ENCODE measurements at places on chromosomes 13 and 19.

- DNase-seq, result no peak
Observed at GRCh38 chr19:14715841-14716240, 26.0 kb downstream of the ZNF333 start.

DNA sequence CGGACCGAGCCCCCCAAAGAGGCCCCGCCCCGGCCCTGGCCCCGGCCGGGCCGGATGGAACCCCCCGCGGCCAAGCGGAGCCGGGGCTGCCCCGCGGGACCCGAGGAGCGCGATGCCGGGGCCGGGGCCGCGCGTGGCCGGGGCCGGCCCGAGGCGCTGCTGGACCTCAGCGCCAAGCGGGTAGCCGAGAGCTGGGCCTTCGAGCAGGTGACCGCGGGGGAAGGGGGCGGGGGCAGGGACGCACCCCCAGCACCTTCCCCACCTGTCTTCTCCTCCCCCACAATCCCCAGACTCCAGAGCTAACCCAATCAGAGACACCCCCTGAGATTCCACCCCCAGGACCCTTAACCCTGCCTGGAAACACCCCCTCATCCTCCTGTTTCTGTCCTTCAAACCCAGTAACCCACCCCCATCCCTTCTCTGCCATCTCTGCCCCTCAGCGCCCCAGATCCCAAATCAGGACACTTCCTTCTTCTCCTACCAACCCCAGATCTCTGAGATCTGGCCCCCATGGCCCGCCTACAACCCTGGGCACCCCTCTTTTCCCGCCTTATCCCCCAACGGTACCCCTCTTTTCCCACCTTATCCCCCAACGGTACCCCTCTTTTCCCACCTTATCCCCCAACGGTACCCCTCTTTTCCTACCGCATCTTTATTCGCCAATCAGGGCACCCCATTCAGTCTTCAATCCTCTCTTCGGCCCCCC is 505 bp downstream of the ZSWIM4 start:
- no peak for DNase-seq

DNA sequence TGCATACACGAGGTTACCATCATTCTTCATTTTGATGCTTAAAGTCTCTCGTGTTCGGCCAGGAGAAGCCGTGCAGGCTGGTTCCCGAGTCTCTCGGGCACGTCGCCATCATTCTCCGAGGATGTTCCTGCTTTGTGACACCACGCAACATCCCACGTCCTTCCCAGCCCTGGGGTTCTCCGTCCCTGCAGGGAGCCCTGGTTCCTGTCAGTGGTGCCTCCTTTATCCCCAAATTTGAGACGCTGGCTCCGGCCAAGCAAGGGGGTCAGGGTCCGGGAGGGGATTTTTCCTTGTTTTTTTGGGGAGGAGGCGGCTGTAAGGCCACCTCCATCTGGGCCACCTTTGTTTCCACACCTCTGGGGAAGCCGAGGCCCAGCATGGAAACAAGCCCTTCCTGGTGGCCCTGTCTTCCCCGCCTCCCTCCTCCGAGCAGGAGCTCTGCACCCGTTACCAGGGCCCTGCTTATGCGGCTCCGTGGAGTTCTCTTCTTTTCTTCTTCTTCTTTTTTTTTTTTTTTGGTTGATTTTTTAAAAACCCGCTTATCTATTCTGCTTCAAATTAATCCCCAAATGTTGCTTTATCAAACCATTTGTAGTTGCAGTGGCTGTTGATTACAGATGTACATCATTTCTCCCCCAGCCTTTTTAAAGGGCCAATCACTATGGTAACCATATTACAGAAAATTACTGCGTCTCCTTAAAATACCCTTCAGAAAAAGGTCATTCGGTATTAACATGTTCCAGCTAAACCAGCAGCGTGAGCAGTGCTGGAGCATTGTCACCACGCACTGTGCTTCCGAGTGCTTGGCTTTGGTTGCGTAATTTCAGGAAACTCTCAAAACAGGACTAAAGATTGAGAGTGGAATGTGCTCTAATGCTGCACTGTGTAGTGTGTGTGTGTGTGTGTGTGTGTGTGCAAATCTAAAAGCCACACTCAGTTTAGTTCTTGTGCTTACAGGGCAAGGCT is 50.4 kb downstream of the TEX29 start:
- no peak for DNase-seq

DNA sequence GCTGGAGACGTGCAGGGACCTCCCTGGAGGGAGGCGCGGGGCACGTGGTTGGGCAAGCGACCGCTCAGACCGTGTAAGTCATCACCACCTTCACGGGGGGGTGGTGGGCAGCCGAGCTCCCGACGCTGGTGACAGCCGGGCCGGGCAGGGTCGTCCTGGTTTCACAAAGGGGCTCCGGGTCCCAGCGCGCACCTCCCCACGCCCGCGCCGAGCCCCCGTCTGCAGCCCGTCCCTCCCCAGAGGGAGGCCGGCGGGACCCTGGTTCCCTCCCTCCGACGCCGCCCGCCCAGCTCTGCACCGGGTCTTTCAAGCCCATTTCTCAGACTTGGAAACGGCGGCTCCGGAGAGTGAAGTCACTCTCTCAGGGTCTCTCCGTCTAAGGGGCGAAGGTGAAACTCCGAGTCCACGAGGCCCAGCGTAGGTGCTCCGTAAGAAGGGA is 729 bp upstream of the ARID3A start:
- no peak for DNase-seq

GRCh38 chr19:50162988-50163387 is at the start of gene IZUMO2:
IZUMO2 (minus strand) TSS chr19:50163281; CDS start chr19:50163194, 87 bp downstream.
- DNase-seq, result no peak

DNA sequence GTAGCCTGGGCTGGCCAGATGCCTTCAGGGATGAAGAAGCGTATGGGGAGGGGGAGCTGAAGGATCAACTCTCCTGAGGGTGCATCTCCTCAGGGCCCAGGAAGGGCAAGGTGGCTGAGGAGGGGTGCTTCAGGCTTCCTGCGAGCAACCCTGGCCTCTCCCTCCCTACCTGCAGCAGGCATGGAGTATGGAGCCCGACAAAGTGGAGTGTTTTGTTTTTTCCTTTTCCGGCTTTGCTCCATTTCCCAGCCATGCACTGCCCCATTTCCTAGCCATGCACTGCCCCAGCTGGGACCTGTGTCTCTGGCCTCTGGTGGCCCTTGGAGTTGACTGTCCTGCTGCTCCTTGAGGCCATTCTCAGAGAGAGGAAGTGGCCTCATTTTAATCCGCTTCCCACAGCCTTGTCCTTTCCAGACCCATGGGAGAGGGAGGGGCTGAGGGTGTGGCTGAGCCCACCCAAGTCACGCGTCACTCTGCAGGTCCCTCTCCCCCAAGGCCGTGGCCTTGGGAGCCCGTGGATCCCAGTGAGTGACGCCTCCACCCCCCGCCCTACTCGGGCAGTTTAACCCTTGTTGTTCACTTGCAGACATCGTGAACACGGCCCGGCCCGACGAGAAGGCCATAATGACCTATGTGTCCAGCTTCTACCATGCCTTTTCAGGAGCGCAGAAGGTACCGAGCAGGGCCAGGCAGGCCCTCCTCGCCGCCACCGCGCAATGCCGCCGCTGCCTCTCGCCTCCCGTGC is 34.4 kb downstream of the CAPN12 start:
- no peak for DNase-seq

DNA sequence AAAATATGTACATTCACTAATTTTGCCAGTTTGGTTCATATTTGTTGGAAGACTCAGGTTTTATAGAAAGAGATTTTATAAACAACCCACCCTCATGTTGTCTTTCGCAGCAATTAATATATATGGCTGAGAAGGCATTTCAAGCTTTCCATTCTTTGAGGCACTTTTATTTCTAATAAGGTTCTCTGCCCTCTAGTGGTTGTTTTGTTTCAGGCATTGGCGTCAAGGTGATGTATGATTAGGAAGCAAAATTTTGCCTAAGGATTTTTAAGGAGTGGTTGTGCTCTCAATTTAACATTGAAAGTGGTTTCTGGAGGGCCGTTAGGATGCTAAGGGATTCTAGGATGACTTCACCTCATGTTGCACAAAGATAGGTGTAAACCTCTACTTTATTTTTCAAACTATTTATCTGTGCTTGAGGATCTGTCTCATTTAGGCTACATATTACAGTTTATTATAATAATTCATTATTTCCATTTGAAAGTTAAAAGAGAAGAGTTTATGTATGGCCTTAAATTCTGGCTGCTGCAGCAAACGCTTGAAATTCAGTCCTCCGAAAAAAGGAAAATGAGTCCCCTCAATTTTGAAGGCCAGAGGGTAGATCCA is 35.9 kb downstream of the OXGR1 start:
- no peak for DNase-seq

DNA sequence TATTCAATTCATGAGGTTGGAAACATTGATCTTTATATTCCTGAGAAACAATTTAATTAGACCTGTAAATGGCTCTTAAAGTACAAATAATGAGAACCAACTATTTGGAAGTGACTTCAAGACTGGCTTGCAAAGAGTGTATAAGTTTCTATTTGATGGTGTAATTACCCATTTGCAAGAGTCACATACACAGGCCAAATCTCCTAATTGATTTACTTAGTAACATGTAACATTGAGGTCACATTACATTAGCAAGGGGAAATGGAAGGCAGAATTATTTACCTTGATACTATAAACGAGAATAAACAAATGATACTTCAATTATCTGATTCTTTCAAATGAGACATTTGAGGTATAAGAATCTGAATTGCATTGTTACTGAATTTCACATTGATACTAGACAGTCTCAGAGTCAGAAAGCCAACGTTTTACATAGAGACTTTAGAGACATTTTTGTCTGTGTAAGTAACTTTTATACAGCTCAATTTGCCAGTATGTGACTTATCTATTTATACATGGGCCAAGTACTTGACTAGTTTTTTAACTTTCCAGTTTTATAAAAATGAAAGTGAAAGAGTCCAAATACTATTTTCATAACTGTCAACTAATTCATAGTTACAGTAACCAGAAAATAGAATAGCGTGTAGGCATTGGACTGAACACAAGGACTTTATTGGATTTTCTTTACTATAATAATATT is 95.6 kb upstream of the RFC3 start:
- no peak for DNase-seq

GRCh38 chr13:45781553-45782326 is 69.8 kb downstream of the SIAH3 start:
- DNase-seq, result no peak

DNA sequence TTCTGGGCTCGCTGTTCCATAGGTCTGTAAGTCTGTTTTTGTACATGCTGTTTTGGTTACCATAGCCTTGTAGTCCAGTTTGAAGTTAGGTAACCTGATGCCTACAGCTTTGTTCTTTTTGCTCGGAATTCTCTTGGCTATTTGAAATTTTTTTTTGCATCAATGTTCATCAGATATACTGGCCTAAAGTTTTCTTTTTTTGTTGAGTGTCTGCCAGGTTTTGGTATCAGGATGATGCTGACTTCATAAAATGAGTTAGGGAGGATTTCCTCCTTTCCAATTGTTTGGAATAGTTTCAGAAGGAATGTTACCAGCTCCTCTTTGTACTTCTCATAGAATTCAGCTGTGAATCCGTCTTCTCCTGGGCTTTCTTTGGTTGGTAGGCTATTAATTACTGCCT is 397.8 kb upstream of the HTR2A start:
- DNase-seq, result no peak

GRCh38 chr19:34276614-34277013 is 22.3 kb downstream of the GARRE1 start:
- DNase-seq, result no peak

DNA sequence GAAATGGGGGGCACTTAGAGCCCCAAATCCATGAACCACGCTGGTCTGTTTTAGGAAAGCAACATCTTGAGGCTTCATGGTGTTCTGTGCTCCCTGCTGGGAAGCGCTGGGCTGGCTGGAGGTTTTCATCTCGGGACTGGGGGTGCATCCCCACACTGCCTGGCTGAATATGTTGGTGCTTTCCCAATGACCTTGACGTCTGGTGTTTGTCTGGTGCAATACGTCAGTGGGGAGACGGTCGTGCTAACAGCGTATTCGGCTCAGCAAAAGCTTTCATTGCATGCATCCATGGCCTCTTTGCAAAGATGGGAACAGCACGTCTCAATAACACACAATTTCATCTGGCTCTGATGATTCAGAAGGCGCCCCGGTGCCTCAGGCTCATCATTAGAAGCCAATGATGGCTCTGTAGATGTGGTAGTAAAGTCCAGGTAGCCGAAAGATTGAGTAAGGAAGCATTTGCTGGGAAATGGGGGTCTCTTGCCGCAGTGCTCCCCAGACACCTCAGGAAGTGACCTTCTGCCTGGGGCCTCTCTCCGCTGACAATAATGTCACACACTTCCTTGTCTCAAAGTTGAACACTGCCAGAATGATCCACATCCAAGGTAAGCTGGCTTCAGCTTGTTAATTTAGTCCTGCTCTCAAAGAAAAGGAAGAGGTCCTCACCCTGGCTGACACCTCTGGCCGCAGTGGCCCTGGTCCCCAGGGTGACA is 97.7 kb downstream of the ING1 start:
- no peak for DNase-seq

DNA sequence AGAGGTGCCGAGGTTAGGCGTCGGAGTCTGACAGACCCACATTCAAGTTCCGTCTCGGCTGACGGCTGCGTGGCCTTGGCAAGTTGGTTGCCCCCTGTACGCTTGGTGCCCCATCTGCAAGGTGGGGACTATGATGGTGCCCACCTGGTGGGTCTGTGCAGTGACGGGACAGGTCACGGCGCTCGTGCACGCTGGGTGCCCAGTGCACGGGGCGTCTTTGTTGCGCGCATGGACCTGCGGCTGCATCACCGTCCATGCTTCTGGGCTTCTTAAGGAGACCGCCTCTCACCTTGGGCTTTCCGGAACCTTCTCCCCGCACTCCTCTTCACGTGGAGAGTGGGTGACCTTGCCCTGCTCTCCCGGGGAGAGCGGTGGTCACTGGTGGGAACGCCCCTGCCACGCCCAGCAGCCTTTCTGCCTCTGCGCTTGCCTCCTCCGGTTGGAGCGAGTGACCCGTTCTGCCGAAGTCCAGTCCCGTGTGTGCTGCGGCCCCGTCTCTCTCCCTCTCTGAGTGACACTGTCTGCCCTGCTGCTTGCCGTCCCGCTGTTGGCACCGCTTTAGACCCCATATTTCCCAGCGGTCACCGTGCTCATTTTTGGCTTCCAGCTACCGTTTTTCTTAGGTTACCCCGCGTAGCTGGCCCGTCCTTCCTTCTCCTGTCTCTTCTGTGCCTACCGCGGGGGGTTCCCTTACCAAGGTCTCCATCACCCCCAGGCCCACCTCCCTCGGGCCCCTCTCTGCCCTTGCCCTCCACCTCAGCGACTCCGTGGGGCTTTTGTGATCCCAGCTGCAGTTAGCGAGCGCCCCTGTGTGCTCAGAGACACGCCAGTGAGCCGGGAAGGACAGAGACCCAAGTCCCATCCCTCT is 6.4 kb downstream of the ATP11A start:
- no peak for DNase-seq

All from stimulated activated CD4-positive, alpha-beta T cell treated with anti-CD3 and anti-CD28 coated beads, Interleukin-12 subunit alpha, Interleukin-12 subunit beta, amount 100 ng/mL, for 24 hours (primary cell).